ENCODE measurements at places on chromosomes 2 and 18.
A peak's percentile ranks its signal among the peaks of the same experiment; 100 is the strongest.

GRCh38 chr2:43616967-43617680, 19.9 kb upstream of the PLEKHH2 start:
- DNase-seq = no peak

GRCh38 chr18:78776706-78777285, 202.8 kb upstream of the SALL3 start:
- no peak for DNase-seq

- peak; percentile 76 for DNase-seq
Measured at GRCh38 chr2:172098650-172099471, 3.8 kb downstream of the DLX2 start.

DNA sequence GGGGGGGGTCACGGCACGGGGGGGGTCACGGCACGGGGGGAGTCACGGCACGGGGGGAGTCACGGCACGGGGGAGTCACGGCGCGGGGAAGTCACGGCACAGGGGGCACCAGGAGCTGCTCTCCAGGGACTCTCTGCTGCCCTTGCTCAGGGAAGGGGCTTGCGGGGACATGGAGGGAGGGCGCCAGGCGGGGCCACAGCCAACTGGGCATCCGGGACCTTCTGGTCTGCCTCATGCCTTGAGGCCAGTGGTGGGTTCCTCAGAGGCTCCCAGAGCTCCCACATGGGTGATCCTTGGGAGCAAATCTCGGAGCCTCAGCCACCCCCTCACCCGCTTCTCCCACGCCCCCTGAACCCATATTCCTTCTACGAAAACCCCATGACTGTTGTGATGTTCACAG, 55.8 kb upstream of the TMEM18 start:
- DNase-seq = no peak

GRCh38 chr2:181972431-181973170, 13.1 kb upstream of the PPP1R1C start:
- DNase-seq = peak; percentile 75

GRCh38 chr18:39037925-39038324, 1472.3 kb upstream of the CELF4 start:
- DNase-seq = no peak

DNA sequence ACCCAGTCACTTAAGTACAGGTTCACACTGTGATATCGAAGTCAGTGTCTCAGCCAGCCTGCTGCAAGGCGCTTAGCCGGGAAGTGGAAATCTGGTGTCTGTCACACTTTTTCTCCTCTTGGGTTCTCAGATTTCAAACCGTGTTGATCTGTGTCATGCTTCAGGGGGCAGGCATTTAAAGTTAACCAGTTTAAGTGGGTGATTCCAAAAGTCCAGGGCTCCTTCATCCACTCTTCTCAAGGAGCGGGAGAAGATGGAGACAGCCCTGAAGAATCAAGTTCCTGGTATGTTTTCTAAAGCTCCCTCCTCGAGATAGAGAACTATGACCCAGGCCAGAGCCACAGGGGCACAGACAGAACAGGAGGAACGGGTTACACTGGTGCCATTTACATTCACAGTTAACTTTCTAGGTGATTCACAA, 331.7 kb downstream of the GBX2 start:
- peak; percentile 4 for DNase-seq

- no peak for DNase-seq
Measured at GRCh38 chr2:96065381-96065930, 30.7 kb upstream of the GPAT2 start.

GRCh38 chr2:206955253-206955652, 15.9 kb downstream of the CPO start:
- DNase-seq = no peak

- DNase-seq = no peak
Measured at GRCh38 chr2:240508832-240509545, 48.8 kb downstream of the ANKMY1 start.

- DNase-seq = no peak
Measured at GRCh38 chr2:38948995-38949394, 59.3 kb downstream of the ARHGEF33 start.

GRCh38 chr2:30222636-30223360, 8.5 kb upstream of the LBH start:
- no peak for DNase-seq

GRCh38 chr2:198347349-198347748, 543.0 kb downstream of the PLCL1 start:
- peak; percentile 1 for DNase-seq

- DNase-seq = peak; percentile 23
Measured at GRCh38 chr2:179440642-179441251, 176.1 kb upstream of the SESTD1 start.

- no peak for DNase-seq
Measured at GRCh38 chr2:232925821-232926156, 55.7 kb downstream of the SNORC start.

DNA sequence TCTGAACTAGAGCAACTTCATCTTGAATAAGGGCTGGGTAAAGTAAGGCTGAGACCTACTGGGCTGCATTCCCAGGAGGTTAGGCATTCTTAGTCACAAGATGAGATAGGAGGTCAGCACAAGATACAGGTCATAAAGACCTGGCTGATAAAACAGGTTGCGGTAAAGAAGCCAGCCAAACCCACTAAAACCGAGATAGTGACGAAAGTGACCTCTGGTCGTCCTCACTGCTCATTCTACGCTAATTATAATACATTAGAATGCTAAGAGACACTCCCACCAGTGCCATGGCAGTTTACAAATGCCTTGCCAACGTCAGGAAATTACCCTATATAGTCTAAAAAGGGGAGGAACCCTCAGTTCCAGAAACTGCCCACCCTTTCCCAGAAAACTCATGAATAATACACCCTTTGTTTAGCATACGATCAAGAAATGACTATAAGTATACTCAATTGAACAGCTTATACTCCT, 109.1 kb downstream of the FIGN start:
- no peak for DNase-seq

- peak; percentile 79 for DNase-seq
Measured at GRCh38 chr2:220499225-220499624, 871.8 kb downstream of the SLC4A3 start.

DNA sequence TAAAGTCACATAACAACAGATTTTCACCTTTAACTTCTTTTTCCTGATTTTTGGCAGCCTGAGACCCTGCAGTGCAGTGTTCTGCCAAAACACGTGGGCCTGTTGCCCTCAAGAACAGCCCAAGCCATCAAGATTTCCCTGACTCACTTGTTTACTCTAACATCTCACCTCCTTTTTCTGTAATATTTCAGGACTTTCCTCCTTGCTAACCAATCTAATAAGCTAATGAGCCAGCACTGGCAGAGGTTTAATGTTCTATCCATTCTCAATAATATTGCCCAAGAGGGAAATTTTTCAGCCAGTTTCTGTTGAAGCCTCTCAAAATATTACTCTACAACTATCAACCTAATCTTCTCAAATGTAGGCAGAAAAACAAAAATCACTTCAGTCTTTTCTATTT, 635.2 kb downstream of the DPP10 start:
- DNase-seq = no peak

GRCh38 chr2:151157000-151157735, 104.5 kb downstream of the RBM43 start:
- DNase-seq = no peak

GRCh38 chr2:145764631-145765030, 1244.7 kb upstream of the ZEB2 start:
- DNase-seq = peak; percentile 59
